ENCODE measurements at places on chromosomes 1 and 21.

DNA sequence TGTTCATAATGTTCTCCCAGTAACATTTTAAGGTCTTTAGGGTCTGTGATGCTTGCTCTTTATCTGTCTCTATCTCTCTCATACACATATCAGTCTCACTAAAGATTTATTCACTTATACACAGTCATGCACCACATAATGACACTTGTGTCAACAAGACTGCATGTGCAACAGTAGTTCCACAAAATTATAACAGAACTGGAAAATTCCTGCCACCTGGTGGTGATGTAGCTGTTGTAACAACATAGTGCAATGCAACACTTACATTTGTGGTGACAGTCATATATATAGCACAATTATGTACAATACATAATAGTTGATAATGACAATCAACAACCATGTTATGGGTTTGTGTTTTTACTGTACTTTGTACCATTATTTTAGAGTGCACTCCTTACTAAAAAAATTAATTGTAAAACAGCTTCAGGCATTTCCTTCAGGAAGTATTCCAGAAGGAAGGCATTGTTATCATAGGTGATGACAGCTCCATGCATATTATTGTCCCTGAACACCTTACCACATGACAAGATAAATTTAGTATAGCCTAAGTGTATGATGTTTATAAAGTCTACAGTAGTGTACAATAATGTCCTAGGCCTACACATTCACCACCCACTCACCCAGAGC is 8.1 kb downstream of the TDRD5 start:
- DNase-seq, result no peak

DNA sequence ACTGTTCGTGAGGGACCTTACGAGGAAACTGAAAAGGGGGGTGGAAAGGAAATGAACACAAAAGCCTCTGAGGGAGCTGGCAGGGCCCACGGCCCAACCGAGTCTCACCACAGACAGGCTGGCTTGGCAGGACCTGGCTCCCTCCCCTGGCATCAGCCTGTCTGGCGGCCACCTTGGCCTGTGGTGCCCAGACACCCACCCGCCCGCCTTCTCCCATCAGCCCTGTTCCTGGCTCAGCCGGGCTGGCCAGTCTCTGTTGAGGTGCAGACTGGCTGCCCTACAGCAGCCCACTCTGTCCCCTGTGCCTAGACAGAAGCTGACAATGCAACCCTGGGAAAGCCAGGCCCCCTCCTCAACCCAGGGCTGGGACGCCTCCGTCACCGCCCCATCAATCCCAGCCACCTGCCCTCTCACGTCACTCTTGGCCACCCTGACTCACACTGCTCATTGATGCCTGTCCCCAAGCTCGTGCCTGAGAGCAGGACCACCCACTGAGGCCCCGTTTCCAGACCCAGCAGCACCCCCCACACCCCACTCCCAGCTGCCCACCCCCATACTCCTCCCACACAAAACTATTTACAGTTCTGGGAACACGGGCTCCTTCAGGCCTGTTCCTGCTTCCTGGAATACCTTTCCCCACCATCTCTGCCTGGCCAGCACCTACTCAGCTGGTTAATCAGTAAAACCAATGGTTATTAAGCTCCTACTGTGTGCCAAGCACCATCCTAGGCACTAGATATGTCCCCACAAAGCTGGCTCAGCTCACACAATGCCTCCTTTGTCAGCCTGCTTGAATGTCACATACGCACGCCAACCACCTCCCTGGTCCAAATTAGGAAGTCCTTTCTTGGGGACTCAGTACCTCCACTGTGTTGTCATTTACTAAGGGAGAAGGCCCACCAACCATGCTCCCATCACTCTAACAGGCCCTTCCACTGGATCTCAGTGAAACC is 22.7 kb downstream of the SDC3 start:
- DNase-seq, result no peak

- DNase-seq, result no peak
Observed at GRCh38 chr1:162387226-162388082, 5.9 kb downstream of the C1orf226 start.

- no peak for DNase-seq
Observed at GRCh38 chr1:96049759-96050409, 671.7 kb upstream of the PTBP2 start.

- no peak for DNase-seq
Observed at GRCh38 chr21:34590520-34590919, 24.4 kb downstream of the RCAN1 start.

GRCh38 chr21:34510148-34511142 is 1.6 kb downstream of the KCNE1 start:
- DNase-seq, result no peak

DNA sequence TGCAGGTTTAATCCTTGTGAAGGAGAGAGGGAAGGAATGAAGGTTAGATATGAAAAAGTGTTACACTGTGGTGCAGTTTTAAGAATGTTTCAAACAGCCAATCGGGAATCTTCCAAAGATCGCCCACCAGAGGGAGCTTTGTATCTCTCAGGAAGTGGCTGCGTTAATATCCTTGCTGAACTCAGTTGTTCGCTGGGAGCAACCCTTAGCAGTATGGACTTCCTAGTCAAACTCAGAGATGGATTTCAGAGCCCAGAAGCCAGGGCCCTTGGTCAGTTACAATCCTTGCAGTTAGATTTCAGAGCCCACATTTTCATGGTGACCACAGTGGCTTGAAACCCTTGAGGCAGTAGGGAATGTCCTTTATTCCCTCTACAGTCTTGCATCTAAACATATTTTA is 136.2 kb downstream of the NTNG1 start:
- DNase-seq, result no peak

DNA sequence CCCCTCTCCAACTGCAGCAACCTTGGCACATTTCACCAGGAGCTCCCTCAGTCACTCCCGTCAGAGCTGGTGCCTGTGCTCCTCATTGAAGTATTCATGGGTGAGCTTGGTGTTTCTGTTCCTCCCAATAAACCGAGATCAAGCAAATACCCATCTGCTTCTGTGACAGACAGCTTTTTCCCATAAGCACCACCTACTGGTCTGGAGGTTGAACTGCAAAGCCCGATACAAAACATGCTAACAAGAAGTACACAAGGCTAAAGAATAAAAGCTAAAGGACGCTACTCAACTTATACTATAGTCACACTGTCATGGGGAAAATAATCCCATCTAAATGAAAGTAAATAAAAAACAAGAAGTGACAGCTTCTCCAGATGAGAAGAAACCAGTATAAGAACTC is 111.9 kb upstream of the C21orf91 start:
- no peak for DNase-seq

DNA sequence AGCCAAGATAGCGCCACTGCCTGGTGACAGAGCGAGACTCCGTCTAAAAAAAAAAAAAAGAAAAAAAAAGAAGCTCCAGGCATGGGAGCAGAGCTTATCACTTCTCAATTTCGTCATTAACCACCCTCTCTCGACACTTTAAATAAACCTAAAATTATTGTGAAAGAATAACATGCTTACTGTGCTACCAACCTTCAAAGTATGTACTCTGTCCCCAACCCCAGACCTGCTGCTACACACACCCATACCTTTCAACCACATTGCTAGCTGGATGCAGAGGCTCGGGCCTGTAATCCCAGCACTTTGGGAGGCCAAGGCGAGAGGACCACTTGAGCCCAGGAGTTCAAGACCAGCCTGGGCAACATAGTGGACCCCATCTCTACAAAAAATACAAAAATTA is 38.7 kb downstream of the GNPAT start:
- no peak for DNase-seq

- no peak for DNase-seq
Observed at GRCh38 chr1:160891474-160891873, 6.5 kb upstream of the ITLN1 start.

GRCh38 chr1:21237446-21238088 is 52.7 kb downstream of the ECE1 start:
- DNase-seq, result no peak

GRCh38 chr1:113874012-113874879 is 2.7 kb upstream of the PTPN22 start:
- no peak for DNase-seq

DNA sequence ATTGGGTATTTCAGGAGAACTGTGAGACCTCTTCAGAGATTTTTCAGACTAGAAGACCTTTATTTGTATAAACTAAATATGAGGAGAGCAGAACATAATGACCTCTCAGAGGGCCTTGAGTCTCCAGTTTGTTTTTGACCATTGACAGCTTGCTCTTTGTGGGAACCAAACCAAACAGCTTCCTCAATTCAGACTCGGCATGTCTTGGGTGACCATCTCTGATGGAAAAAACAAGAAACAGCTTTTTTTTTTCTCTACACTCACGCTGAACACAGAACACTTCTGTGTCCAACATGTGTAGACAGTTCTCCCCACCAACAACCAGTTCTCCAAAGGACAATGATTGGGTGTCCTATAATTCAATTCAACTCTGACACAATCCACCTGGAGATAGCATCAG is 11.5 kb downstream of the ATP1A4 start:
- no peak for DNase-seq

DNA sequence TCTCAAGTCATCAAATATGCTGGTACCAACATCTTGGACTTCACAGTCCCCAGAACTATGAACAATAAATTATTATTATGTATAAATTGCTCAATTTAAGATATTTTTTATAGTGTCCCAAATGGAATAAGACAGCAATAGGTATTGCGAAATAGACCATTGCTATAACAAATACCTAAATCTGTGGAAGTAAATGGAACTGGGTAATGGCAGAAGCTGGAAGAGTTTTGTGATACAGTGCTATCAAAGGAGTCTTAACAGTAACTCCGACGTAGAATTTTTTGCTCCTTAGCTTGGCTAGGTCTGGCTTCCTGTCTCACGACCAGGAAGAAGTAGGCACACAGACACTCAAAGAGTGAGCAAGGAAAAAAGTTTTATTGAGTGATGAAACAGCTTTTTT is 1791.5 kb downstream of the PLA2G4A start:
- no peak for DNase-seq

DNA sequence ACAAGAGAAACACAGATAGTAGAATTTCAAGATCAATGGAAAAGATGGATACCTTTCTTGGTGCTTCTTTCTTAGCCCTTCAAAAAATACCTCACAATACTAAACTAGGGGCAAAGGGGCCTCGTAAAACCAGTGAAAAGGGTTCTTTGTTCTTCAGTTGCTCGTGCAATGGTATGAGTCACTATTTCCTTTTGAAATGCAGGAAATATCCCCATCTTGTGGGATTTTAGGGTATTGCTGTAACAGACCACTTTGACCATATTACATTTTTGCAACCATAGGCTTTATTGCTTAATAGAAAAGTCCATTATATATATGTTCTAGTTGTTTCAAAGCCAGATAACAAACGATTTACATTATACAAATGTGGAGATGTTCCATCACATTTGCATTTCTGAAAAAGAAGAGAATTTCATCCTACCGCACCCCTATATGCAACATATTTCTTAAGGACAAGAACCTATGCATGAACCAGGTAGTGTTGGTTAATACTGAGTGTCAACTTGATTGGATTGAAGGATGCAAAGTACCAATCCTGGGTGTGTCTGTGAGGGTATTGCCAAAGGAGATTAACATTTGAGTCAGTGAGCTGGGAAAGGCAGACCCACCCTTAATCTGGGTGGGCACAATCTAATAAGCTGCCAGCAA is 88.6 kb upstream of the PKN2 start:
- no peak for DNase-seq

- DNase-seq, result no peak
Observed at GRCh38 chr1:81345110-81345509, 455.6 kb upstream of the ADGRL2 start.

DNA sequence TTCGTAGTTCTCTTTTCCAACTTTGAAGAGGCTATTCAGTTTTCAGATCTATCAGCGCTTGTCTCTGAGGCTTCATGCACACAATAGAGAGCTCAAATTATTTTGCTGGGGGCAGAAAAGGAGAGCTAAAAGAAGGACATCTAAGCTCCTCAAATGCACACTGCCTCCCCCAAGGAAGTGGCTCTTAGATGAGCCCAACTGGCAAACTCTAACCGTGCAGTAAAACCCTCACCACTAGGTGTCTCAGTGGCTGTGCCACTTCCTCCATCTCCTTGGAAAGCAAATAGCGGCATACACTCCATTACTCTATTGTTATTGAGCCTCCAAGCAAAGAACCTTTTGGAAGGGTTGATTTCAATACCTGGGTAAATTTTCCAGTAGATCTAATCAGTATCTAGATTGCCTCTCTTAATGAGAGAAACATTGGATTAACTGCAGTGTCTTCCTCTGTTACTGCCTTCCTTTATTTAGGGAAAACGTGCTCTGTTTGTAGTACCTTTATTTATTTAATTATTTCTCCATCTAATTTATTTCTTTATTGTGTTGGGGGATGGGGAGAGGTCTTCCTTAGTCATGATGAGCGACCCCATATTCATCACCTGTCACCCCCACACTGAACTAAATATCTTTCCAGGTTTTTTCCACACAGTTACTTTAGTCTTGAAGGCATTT is 9.2 kb upstream of the SFPQ start:
- peak; percentile 37 for DNase-seq

DNA sequence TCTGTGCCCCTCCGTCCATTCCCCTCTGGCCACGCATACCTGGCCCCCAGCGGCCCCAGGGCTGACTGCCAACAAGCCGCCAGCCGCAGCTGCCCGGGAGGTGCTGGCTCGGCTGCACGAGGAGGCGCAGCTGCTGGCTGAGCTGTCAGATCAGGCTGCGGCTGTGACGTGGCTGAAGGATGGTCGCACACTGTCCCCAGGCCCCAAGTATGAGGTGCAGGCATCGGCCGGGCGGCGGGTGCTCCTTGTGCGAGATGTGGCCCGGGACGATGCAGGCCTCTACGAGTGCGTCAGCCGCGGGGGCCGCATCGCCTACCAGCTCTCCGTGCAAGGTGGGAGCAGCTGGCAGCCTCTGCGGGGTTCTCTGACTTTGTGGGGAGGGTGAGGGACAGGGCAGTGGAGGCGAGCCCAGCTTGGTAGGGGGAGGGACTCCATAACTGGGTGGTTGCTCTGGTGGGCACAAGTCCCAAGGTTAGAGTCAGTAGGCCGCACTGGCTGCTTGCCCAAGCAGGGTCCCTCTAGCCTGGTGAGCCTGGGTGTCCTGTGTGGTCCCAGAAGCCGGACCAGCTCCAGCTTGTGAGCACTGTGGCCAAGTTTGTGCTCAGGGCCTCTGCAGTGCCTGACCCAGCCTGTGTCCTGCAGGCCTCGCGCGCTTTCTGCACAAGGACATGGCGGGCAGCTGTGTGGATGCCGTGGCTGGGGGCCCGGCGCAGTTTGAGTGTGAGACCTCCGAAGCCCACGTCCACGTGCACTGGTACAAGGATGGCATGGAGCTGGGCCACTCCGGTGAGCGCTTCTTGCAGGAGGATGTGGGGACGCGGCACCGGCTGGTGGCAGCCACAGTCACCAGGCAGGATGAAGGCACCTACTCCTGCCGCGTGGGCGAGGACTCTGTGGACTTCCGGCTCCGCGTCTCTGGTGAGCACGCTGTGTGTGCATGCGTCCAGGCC is 8.8 kb downstream of the OBSCN start:
- no peak for DNase-seq

- no peak for DNase-seq
Observed at GRCh38 chr1:108753363-108753762, 6.9 kb downstream of the STXBP3 start.

- no peak for DNase-seq
Observed at GRCh38 chr1:66211521-66211920, 322.4 kb upstream of the SGIP1 start.

- DNase-seq, result no peak
Observed at GRCh38 chr21:37475186-37475868, 108.8 kb downstream of the DYRK1A start.

GRCh38 chr1:2303781-2304180 is 75.7 kb downstream of the SKI start:
- DNase-seq, result no peak

Data from activated naive CD8-positive, alpha-beta T cell treated with anti-CD3 and anti-CD28 coated beads, Interleukin-2, amount 50 U/mL, for 16 hours (primary cell).